Common myeloid progenitor, CD34-positive (primary cell): ENCODE measurements at places on chromosomes 6 and 20.

- DNase-seq: peak; percentile 52
Measured at GRCh38 chr6:37204014-37204751, 34.2 kb downstream of the PIM1 start.

GRCh38 chr20:58058421-58059259 lies 169.8 kb downstream of the ANKRD60 start:
- DNase-seq: no peak

- peak; percentile 82 for DNase-seq
Measured at GRCh38 chr20:36975099-36975818, 23.8 kb upstream of the SAMHD1 start.

GRCh38 chr6:3022765-3023662 lies 23.3 kb downstream of the NQO2 start:
- DNase-seq: peak; percentile 46

DNA sequence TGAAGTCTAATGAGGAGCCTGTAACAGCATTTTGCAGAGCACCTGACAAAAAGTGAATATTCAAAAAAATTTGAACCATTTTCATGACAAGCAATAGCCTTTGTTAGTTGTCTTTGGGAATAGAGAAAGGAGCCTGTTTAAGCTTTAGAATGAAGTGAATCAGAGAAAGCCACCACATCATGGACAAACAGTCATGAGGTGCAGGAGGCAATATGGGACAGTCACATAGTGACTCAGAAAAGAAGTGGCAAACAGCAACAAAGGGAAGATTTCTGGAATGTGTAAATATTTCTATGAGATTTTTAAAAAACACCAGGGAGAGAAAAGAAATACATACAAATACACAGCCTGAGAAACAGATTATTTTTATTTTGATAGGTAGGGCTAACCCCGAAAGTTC lies 6.6 kb downstream of the KLHL31 start:
- no peak for DNase-seq

DNA sequence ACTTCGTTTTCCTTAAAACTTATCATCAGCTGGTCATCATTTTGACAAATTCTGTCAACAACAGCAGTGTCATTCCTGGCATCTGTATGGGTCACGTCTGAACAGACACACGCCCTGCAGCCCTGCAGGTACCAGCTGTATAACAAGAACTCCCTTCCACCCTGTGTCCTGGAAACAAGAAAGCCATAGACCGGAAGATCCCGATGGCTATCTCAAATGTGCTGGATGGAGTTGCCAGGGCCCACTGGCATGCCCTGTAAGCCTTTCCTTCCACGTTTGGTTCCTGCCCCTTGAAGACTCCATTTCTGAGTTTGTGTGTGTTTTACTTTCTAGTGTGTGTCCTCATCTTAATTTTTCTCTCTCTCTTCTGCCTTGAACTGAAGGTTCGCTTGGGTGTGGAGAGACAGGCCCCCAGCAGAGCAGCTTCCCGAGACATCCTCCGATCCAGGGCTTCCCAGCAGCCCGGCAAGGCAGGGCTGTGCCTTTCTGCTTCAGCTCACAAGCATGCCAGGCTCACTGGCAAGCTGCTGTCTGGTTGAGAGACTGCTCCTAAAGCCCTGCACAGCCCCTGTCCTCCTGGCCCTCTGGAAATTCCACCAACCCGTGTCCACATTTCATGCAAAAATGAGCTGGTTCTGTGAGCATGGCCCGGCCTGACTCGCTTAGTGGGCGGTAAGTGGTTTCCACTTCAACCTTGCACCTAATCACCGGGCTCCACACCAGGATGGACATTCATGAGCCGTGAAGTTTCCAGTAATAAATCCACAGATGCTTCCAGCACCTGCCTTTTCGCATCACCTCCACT lies 8.7 kb downstream of the GFRA4 start:
- no peak for DNase-seq

GRCh38 chr6:120938876-120939472 lies 395.3 kb downstream of the TBC1D32 start:
- DNase-seq: peak; percentile 78

GRCh38 chr6:40397287-40398033 lies 189.7 kb downstream of the LRFN2 start:
- DNase-seq: no peak

DNA sequence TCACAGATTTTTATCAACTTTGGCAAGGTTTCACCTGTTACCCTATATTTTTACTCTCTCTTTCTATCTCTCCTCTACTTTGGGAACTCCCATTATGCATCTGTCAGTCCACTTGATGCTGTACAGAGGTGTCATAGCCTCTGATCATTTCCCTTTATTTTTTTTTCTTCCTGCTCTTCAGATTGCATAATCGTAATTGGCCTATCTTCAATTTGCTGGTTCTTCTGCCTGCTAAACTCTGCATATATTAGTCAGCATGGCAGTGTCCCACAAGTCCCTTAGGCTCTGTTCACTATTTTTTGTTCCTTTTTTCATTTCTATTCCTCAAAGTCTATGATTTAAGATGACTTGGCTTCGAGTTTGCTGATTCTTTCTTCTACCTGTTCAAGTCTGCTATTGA lies 44.7 kb upstream of the MICB start:
- no peak for DNase-seq

DNA sequence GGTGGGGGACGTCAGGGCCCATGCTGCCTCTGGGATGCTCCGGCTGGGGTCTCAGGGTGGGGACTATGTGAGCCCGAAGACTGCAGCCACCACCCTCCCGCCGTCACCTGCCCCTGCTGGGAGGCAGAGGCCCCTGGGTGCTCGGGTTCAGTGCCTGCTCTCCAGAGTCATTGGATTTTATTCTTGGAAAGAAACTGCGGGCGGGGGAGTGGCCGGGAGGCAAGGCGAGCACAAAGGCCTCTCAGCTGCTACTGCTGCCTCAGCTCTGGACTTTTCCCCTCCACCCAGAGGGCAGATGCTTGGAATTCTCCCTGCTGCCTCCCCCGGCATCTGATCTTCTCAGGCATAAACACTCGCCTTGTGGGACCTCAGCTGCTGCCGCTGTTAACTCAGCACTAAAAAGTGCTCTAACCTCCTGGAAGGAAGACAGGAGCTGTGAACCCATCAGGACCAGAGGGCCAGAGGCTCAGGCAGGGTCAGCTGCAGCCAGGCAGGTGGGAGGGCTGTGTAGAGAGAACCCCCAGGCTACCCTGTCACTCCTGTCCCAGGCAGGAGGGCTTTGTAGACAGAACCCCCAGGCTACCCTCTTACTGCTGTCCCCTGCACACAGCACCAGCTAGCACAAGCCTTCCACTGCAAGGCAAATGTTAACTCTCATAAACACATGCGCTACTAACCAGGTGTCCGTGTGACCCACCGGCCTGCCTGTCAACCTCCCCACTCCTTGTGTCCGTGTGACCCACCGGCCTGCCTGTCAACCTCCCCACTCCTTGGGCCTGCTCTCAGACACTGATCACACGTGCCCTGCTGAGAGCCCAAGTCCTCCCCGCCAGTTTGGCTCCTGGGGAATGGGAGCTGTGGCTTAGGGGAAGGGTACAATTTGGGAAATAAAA lies 9.4 kb upstream of the FRMD1 start:
- no peak for DNase-seq

DNA sequence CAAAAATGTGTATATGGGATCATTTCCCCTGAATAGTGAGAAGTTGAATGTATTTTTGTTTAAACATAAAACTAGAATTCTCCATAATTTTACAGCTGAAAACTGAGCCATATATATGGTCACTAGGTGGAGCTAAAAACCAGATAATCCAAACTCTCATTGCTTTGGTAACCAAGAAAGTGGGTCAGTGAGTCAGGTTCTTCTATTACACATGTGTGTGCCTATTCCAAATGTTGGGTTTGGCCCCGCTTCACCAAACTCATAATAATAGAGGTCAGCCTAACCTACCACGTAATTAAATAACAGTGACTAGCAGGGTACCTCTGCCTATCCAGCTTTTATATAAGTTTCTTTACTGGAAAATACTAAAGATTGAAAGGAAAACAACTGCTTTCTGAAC lies 19.3 kb upstream of the RNGTT start:
- peak; percentile 77 for DNase-seq

GRCh38 chr6:124393536-124393935 lies 568.7 kb upstream of the RNF217 start:
- DNase-seq: no peak

GRCh38 chr6:7047966-7048365 lies 59.8 kb upstream of the RREB1 start:
- peak; percentile 74 for DNase-seq
